ENCODE measurements at places on chromosomes 4 and X.
A peak's percentile ranks its signal among the peaks of the same experiment; 100 is the strongest.

DNA sequence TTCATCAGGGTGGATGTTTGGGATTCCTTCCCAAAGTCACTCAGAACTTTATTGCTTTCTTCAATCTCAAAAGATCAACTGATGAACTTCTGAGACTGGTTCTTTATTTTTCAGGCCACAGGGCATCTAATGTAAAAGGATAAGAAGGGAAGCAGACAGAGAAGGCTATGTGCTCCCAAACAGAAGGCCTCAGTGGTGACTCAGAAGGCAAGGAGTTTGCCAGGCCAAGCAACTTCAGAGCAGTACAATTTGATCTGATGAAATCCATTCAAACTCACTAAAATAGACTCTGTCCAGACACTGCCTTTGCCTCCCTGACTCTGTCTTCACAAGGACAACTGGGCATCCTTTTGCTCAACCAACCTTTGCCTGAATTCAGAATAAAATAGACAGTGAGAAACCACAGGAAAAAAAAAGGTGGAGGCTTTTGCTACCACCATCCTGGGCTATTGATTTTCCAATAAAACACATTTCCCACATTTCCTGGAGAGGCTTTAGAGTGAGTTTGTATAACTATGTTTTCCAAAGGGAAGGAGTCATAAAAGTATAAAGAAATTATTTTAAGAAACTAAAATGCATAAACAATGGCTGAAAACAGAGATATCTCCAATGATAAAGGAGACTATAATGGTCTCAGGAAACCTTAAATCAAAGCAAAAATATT, 55.2 kb downstream of the ARHGEF6 start:
- peak; percentile 86 for DNase-seq

DNA sequence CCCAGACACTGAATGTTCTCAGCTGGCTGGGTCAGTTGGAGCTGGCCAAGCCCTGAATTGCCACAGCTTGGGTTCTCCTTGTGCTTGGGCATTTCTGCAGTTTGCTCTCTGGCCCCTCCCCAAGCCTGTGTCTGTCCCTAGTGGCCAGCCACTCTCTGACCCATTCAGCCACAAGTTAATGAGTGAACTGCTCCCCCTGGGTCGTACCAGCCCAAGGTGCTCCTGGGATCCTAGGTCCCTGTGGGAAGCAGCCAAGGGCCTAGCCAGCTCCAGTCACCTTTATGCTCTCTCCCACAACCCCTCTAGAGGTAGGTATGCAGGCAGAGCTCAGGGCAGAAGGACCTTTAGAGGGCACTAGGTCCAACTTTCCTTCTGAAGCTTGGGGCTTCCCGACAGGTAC, 51.5 kb downstream of the STARD8 start:
- DNase-seq, result no peak

- DNase-seq, result no peak
Observed at GRCh38 chr4:23458054-23458453, 431.8 kb downstream of the PPARGC1A start.

DNA sequence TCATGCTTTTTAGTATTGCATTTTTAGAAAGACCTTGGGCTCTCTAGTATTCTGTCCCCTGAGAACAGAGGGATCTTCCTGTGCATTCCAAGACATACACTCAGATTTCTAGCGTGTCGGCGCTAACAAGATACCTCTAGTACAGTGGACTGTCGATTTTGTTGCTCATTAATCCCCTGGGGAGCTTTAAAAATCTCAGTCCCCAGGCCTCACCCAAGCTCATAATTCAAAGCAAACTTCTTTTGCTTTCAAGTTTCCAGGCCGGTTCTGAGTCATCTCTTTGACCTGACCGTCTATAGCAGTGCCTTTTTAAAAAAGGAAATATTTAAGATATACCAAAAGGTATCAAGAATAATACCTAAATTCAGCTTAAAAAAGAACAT, 137.0 kb downstream of the AMMECR1 start:
- peak; percentile 53 for DNase-seq

GRCh38 chr4:184395971-184396391, 78.4 kb downstream of the IRF2 start:
- DNase-seq, result peak; percentile 44

- no peak for DNase-seq
Observed at GRCh38 chr4:27964095-27964494, 1103.5 kb downstream of the STIM2 start.

DNA sequence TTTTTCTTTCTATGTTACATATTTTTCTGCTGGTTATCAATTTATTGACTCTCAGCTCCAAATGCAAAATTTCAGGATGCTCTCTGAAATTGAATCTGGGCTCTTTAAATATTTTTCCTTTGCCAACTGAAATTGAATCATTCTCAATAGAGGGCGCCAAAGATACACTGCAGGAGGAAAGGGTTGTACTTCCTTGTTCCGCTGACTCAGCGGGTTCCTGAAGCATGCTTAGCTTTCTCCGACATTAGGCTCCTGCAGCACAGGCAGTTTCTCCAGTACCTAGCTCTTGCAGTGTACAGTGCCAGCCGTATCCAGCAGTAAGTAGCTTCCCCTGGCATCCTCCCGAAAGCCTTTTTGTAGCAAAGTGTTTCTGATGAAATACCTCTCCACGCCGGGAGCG, 28.8 kb upstream of the CFAP47 start:
- DNase-seq, result peak; percentile 17

- DNase-seq, result peak; percentile 82
Observed at GRCh38 chrX:40166582-40166981, 68.8 kb upstream of the BCOR start.

DNA sequence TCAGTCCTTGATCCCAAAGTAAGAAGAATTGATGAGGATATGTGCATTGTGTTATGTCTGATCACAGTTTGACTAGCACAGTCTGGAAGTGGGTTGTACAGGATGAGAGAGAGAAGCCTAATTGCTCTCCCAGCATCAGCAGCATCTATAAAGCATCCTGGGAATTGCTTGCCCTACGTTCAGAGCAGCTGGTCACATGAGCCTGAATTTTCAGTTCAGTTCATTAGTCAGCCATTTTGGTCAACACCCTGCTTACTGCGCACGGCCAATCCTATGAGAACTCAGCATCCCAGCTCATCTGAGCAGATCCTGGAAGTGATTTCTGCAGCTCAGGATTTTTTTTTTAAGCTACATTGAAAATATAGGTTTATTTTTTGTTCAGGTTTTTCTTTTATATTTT, at the start of gene RUFY3:
TSS of gene RUFY3 (plus strand) at position 218 of the 400 bp plus-strand sequence. CDS start 610 bp downstream, outside the sequence.
- peak; percentile 93 for DNase-seq

DNA sequence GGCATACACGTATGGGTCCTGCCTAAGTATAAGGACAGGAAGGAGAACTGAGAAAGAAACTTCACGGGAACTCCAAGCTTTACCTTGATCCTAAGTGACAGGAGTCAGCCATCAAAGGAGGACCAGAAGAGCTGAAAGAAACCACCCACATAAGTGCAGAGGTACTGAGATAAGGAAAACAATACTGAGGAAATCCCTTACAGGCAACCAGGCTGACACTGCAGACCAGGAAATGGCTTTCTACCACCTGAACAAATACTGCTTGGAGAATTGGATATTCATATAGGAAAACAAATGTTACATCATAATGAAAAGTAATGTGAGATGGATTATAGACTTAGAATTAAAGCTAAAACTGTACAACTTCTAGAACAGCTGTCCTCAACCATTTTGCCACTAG, 127.0 kb downstream of the IL15 start:
- no peak for DNase-seq

DNA sequence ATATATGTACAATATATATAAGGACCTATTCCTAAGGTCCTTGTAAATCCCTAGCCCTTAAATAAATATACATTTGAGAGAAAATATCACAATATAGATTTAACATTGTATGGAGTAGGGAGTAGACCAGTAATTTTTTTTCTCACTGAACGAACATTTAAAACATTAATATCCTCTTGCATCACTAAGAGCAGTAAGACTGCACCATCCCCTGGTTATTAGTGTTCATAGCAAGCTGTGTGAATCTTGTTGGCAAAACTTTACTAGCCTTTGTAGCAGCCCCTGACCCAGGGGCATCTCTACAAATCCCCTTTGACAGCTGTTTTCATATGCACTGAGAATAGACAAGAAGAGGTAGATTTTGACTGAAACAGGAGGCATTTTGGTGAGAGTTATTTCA, 146.5 kb downstream of the IL1RAPL2 start:
- DNase-seq, result no peak

DNA sequence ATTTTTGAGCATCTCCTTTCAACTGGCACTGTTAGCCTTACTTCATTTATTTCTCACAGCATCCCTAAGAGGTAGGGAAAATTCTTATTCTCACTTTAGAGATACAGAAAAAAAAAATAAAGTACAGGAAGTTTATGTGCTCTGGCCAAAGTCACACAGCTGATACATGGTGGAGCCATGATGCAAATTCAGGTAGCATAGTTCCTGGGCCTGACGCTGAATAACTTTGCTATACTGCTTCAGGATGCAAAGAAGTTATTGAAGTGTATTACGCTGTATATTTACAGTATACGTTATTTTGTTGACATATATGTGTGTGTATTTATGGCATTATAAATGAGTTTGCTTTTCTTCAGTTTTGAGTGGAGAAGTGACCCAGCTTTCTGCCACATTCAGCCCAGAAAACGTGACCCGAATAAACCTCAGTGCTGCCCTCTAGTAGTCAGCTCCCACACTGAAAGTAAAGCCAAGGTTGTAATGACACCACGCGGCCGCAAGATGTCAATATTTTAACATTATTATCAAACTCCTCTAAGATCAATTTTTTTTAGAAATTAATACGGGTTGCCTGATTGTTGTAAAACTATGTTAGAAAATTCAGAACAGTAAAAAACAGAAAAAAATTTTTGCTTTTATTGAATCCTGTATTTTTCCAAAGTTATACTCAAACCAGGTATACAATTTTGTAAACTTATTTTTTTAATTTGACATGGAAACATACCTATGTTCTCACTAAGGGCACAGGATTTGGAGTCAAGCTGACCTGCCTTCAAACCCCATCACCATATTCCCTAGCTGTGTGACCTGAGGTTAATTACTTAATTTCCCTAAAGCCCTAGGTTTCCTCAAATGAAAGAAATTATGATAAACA, 3.8 kb upstream of the GUCY2F start:
- peak; percentile 89 for DNase-seq

All from adipocyte (in vitro differentiated cells).